Colonic mucosa (tissue), 4 donors: ENCODE measurements at places on chromosomes 2 and 18. TPM values are rescaled to one million over a fixed set of nuclear protein-coding genes. Genes with fewer than 3 reads are reported as not detected.

DNA sequence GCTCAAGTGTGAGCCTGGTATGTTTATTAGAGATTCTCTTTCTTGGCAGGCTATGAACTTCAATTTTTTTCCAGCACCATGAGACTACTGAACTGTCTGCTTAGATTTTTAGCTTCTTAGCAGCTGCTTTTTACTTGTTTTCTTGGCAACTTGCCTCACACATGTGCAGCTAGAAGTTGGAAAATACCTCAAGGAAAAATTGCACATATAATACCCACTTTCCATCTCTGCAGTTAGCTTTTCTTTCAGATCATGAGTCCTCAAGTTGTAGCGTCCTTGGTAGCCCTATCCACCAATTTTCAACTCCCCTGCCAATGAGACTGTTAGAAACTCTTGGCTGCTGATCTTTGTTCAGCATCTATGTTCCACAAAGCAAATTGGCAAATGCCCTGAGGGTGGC is 302.1 kb downstream of the HRH4 start:
- no peaks in the 10 kb centered on the region for H3K36me3 ChIP-seq
- no peak for DNase-seq
- no peaks in the 10 kb centered on the region for H3K27me3 ChIP-seq
- no peak overlapping the region for H3K27ac ChIP-seq
- no peaks in the 10 kb centered on the region for H3K4me1 ChIP-seq

- no peaks in the 10 kb centered on the region for H3K27me3 ChIP-seq
- no peaks in the 10 kb centered on the region for H3K36me3 ChIP-seq
- DNase-seq, result no peak
- H3K4me1 ChIP-seq, result no peaks in the 10 kb centered on the region
These were observed 1044.1 kb upstream of the ZEB2 start for GRCh38 chr2:145563741-145564615.

- no peaks in the 10 kb centered on the region for H3K4me1 ChIP-seq
- no peaks in the 10 kb centered on the region for H3K36me3 ChIP-seq
- no peak for DNase-seq
- no peak overlapping the region for H3K4me3 ChIP-seq
These were observed 8.1 kb upstream of the MTERF4 start for GRCh38 chr2:241110089-241110606.

DNA sequence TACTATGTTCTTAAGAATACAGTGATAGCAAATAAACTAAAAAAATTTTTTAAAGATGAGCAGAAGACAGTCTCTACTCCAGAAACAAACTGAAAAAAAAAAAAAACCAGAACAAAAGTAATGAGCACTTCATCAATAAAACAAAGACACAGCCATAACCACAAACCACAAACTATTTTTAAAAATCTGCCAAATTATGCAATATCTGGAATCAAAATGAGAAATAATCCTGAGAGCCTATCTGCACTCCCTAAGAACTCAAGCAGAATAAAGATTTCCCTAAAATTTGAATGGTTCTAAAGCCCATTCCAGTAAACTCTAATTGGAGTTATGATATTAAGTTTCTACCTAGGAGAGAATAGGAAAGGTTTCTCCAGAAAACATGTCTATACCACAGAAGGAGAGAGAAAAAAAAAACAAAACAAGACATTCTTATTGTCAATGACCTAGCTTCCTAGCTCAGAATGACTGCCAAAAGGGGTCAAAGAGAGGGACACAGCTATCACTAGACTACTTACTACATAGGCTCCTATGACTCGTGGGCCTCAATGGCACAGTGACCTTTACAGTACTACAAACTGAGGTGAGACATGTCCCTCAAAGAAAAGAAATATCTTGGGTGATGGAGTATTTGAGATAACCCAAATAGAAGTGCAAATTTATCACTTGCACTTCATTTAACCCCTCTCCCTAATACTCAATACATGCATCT is 262.8 kb downstream of the ZEB2 start:
- H3K4me3 ChIP-seq, result no peak overlapping the region
- no peak overlapping the region for H3K27ac ChIP-seq
- H3K27me3 ChIP-seq, result no peaks in the 10 kb centered on the region
- no peaks in the 10 kb centered on the region for H3K36me3 ChIP-seq

DNA sequence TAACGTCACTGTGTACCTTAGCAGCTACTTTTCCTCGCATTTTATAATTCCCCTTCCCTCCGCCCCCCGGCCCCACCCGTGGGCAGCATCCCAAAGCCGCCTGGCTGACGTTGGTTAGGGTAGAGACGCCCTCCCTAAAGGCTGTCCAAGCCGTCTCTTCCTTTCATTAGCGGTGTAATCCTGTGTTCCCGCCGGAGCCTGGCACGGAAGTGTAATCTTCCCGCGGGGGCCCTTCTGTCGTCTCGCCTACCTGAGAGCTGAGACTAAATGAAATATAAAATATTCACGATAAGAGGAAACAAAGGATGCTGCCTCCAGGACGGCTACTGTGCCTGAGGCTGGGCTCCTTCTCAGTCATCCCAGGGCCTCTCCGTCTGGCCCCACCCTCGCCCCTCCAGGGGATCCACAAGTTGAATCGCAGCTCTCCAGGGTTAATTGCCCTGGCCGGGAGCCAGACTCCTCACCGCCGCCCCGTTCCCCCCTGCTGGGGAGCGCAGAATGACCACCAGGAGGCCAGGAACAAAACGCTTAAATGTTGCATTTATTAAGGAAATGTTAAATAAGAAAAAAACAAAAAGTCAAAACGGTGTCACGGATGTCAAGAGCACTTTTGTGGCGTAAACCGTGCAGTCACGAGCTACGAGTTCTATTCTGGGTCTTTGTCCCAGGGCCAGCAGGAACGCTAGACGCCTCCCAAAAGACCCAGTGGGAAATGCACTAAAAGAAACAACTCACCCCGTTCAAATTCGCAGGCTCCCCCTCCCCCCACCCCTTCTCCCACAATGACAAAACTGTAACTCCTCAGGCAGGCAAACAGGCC is 1.5 kb downstream of the RPRM start:
- H3K36me3 ChIP-seq, result no peaks in the 10 kb centered on the region
- peaks cover 29% of the 10 kb centered on the region for H3K27me3 ChIP-seq
- no peak overlapping the region for H3K27ac ChIP-seq
- peak overlapping the region; percentile 43 for H3K4me3 ChIP-seq

- no peak overlapping the region for H3K4me3 ChIP-seq
- DNase-seq, result peak; percentile 20
- H3K4me1 ChIP-seq, result peaks cover 7% of the 10 kb centered on the region
- H3K36me3 ChIP-seq, result no peaks in the 10 kb centered on the region
These were observed 185.5 kb downstream of the MYCN start for GRCh38 chr2:16125614-16126516.

DNA sequence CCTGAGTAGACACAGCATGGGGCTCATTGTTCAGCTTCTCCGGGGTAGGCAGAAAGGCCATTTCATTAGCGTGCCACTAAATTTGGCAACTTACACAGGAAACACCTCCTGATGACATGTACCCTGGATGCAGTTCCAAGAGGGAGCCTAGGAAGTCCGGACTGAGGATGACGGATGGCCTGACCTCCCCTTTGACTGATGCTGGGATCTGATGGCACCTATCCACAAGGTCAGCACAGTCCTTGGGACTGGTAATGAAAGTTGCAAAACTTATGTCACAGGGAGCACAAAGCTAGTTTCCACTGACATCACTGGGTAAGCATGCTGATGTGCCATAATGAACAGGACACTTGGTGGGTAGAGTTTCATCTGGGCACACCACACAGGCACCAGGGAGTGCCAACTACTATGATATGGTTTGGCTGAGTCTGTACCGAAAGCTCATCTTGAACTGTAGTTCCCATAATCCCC is 126.7 kb upstream of the ARL4C start:
- H3K27me3 ChIP-seq, result no peaks in the 10 kb centered on the region
- H3K4me1 ChIP-seq, result no peaks in the 10 kb centered on the region
- no peaks in the 10 kb centered on the region for H3K36me3 ChIP-seq

DNA sequence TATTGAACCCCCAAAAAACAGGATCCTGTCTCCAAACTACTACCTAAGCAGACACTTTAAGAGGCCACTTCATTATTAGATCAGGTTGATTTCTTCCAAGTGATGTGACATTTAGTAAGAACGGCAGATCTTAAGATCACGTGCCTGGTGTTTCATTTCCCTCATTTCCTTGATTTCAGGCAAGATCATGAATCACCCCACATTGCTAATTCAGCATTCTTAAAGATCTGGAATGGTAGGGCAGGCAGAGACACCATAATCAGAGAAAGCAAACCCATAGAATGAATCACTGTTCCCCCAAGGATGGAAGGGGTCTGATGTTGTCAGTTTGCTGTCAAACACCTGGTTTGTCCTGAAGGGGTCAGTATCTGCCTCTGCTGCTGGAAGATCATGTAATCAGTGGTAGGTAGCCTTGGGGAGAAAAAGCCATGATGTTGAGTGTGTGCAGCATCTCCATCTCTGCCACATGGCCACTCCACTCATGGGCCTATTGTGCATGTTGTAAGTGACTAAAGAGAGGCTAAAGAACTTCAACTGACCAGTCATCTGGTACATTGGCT is 133.9 kb downstream of the ARHGAP15 start:
- no peaks in the 10 kb centered on the region for H3K4me1 ChIP-seq
- no peak for DNase-seq
- H3K27ac ChIP-seq, result no peak overlapping the region
- no peak overlapping the region for H3K4me3 ChIP-seq
- no peaks in the 10 kb centered on the region for H3K36me3 ChIP-seq
- H3K27me3 ChIP-seq, result no peaks in the 10 kb centered on the region

- H3K36me3 ChIP-seq, result no peaks in the 10 kb centered on the region
- no peak overlapping the region for H3K27ac ChIP-seq
- DNase-seq, result no peak
- H3K4me3 ChIP-seq, result no peak overlapping the region
- no peaks in the 10 kb centered on the region for H3K27me3 ChIP-seq
- H3K4me1 ChIP-seq, result no peaks in the 10 kb centered on the region
These were observed 130.6 kb upstream of the MC4R start for GRCh38 chr18:60503199-60503598.

GRCh38 chr18:56257205-56257604 is 381.2 kb downstream of the TXNL1 start:
- no peak overlapping the region for H3K27ac ChIP-seq
- no peak for DNase-seq
- no peaks in the 10 kb centered on the region for H3K4me1 ChIP-seq
- H3K36me3 ChIP-seq, result no peaks in the 10 kb centered on the region
- no peak overlapping the region for H3K4me3 ChIP-seq

DNA sequence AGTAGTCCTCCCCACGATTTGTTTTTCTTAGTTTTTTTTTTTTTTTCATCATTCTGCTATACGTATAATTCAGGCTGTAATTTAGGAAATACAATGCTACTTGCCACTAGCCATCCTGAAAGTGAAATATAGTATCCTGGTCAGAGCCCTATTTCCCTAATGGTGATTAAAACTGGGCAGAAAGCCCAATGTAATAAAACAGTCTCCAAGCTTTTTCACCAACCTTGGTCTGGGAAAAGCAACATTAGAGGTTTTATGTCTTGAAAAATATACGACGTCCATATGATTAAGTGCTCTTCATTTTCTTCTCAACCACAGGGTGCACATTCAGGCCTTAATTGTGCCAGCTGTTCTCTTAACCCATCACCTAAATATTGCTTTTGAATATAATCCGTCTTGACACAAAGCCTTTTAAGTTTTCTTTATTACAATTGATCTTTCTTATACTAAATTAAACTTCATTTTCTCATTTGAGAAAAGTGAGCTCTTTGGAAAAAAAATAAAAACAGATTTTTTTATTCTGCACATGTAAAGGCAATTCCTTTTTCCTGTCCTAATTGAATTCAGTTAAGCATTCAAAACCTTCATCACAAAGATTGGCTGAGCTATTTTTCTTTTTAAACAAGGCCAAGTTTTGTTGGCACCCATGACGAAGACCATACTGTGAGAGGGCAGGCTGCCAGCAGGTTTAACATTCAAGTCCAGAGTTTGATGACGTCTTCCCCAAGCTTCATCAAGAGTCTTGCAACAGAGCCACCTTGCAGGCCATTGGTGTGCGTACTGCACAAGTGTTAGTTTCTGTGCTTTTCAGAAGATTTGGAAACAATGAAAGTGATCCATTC is 52.7 kb downstream of the MAP2 start:
- no peak for DNase-seq
- no peaks in the 10 kb centered on the region for H3K4me1 ChIP-seq
- no peaks in the 10 kb centered on the region for H3K36me3 ChIP-seq
- H3K4me3 ChIP-seq, result no peak overlapping the region
- H3K27me3 ChIP-seq, result no peaks in the 10 kb centered on the region

- DNase-seq, result no peak
- H3K4me1 ChIP-seq, result no peaks in the 10 kb centered on the region
- no peaks in the 10 kb centered on the region for H3K27me3 ChIP-seq
- H3K36me3 ChIP-seq, result no peaks in the 10 kb centered on the region
- no peak overlapping the region for H3K27ac ChIP-seq
These were observed 145.3 kb downstream of the NCKAP5 start for GRCh38 chr2:133422931-133423351.

DNA sequence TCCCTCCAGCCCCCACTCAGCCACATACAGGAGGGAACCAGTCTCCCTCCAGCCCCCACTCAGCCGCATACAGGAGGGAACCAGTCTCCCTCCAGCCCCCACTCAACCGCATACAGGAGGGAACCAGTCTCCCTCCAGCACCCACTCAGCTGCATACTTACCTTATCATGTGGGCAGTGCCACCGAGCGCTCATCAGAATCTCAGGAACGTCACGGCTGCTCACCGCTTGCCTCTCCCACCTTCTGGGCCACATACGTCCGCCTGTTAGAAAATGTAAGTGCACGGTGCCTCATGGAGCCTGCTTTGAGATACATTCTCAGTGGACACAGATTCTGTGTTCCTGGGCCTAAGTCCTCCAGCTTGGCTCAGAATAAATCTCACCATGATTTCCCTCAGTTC is 124.8 kb downstream of the PXDN start:
- no peak overlapping the region for H3K27ac ChIP-seq
- no peak for DNase-seq
- H3K4me1 ChIP-seq, result peaks cover 8% of the 10 kb centered on the region
- H3K4me3 ChIP-seq, result no peak overlapping the region

Gene IHH
- total RNA-seq, result 103 TPM

Gene RNF152
- total RNA-seq, result 29.8 TPM

Gene FAM237A
- total RNA-seq, result not detected

Gene CKAP2L
- 6.4 TPM for total RNA-seq

Gene C2orf81
- total RNA-seq, result 1.1 TPM

Gene TEKT4
- total RNA-seq, result not detected

Gene MYO7B
- 159 TPM for total RNA-seq

Gene DSG4
- 0.27 TPM for total RNA-seq

Gene TACR1
- total RNA-seq, result not detected

Gene METTL4
- total RNA-seq, result 7.2 TPM
